MV-4-11 (cell line): ENCODE measurements at places on chromosomes 6 and 20.
A peak's percentile ranks its signal among the peaks of the same experiment; 100 is the strongest.

DNA sequence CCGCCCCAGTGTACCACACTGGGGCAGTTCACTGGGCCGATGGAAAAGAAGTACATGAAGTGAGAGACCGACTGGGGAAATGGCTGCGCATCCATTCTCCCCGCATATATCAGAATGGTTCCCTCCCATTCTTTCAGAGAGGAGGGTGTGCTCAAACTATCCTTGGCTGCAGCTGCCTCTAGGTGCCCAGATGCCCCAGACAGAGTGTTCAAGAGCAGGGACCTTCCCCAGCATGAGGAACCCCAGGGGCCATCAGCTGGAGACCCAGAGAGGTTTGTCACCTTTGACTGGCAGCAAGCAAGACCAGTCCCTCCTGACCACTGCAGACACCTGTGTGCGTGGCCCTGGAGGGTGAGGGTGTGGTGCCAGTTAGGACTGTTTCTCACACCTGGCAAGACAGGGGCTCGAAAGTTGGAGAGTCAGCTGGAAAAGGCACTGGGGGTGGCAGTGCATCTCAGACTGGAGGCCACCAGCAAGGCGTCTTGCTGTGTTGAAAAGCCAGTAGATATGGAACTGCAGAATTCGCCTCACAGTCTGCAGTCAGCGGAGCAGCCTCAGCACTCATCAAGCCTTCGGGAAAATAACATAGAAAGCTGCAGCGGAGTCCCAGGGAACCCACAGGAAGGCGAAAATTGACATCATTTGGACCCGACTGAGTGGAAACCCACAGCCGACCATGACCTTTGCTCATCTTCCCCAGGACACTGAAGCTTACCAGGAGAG is 76.7 kb downstream of the GPR6 start:
- DNase-seq: no peak

GRCh38 chr6:81694207-81694606 is 58.3 kb downstream of the TENT5A start:
- no peak for DNase-seq

DNA sequence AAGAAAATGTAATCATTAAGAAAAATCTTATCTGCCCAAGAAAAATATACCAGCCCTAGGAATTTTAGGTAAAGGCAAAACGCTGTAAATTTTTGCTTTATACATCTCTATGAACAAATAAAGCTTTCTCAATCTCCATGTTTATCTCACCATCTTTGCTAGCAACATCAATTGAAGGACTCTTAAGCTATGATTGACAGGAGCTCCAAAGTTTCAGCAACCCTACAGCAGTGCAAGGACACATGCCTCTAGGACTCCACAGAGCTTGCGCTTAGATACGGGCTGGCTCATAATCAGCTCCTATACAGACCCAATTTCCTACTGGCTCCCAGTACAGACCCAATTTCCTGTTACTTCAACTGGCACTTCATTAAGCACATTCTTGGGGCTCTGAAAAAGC is 4.3 kb downstream of the NANP start:
- DNase-seq: no peak

DNA sequence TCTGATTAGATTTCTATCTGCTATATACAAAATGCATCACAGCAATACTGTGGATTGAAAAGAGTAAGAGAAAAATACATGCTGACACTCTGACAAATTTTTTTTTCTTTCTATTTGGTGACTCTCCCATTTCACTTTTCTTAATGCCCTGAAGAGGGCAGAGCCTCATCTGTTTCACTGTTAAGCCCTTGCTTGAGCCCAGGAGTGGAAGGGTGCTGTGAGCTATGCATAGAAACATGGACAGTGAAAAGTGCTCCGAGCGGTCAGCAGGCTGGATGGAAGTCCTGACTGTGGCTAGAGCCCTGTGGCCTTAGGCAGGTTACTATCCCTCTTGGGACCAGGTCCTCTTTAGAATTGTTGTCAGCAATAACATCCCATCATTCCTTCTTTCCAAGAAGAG is 17.4 kb upstream of the CSE1L start:
- peak; percentile 30 for DNase-seq

- DNase-seq: no peak
Observed at GRCh38 chr20:38523697-38524096, 51.1 kb downstream of the RALGAPB start.

DNA sequence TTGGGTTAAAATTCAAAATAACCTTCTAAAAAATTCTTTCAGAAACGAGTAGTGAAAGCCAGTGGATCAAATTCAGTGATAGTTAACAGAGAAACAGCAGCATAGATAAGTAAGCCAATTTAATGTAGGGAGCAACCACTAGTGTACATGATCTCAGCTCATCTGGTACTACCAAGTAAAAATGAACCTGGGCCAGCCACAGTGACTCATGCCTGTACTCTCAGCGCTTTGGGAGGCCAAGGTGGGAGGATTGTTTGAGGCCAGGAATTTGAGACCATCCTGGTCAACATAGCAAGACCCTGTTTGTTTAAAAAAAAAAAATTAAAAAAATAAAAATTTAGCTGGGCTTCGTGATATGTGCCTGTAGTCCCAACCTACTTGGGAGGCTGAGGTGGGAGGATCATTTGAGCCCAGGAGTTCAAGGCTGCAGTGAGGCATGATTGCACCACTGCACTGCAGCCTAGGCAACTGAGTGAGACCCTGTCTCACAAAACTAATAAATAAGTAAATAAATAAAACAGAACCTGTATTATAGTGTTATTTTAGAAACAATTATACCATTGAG is 32.4 kb downstream of the CBFA2T2 start:
- no peak for DNase-seq

- no peak for DNase-seq
Observed at GRCh38 chr6:2038092-2038491, 207.3 kb downstream of the GMDS start.

GRCh38 chr20:63060057-63060991 is 53.6 kb upstream of the BHLHE23 start:
- no peak for DNase-seq

DNA sequence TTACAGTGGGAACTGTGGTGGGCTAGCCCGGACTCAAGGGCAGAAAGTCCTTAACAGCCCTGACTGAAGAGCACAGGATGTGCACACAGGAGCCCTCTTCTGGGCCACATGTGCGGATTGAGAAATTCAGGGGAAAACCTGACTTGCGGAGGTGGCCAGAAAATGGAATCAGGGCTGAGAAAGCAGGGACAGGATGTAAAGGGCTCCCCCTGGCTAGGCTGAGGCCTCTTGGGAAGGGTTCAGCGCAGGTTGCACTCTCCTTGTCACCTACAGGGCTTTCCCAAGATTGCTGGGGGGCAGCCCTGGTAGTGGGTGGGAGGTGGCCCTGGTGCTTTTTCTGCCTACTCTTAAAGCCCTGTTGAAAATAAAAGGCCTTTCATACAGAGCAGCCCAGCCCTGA is 251.2 kb downstream of the SLC24A3 start:
- DNase-seq: no peak

GRCh38 chr20:63259734-63260460 is 5.6 kb upstream of the NKAIN4 start:
- no peak for DNase-seq

- DNase-seq: no peak
Observed at GRCh38 chr6:7215131-7215530, 97.9 kb downstream of the SSR1 start.

GRCh38 chr6:17959302-17959701 is 28.1 kb downstream of the KIF13A start:
- no peak for DNase-seq
